HFF-Myc (cell line): ENCODE measurements at places on chromosomes 2 and 18.

- DNase-seq = no peak
These were observed 122.0 kb upstream of the MGAT5 start for GRCh38 chr2:134131681-134132489.

- no peak for DNase-seq
These were observed 320.5 kb downstream of the FSIP2 start for GRCh38 chr2:186059096-186059495.

- no peak for DNase-seq
These were observed 149.5 kb downstream of the CCBE1 start for GRCh38 chr18:59547581-59548182.

DNA sequence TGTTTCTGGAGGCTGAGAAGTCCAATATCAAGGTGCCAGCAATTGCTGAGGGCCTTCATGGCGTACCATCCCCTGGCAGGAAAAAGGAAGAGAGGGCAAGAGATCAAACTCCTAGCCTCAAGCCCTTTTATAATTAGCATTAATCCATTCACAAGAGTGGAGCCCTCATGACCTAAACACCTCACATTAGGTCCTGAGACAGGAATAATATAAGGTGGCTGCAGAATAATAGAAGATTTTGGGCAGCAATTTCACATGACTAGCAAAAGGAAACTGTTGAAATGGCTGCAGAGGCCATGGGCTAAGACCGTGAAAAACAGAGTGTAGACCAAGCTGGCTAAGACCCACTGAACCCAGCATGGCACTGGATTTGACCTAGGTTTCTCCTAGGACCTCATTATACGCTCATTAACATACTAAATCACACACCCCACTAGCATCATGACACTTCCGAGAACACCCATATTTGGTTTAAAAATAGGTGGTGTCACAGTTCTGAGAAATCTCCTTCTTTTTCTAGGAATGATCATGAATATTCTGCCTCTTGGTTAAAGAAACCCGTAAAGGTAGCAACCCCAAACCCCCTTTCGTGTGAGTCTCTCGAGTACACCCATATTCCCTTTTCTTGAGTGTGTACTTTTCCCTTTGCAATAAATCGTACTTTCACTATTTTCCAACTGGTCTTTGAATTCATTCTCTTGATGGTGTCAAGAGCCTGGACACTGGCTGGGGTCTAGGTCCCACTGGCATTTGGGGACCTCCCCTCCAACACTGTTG is 3.1 kb upstream of the MYCN start:
- no peak for DNase-seq

GRCh38 chr18:74290021-74290420 is 1.7 kb downstream of the CYB5A start:
- no peak for DNase-seq

GRCh38 chr2:232365621-232366321 is 12.8 kb upstream of the ALPP start:
- no peak for DNase-seq

GRCh38 chr2:99571021-99571420 is 81.2 kb upstream of the REV1 start:
- DNase-seq = no peak

DNA sequence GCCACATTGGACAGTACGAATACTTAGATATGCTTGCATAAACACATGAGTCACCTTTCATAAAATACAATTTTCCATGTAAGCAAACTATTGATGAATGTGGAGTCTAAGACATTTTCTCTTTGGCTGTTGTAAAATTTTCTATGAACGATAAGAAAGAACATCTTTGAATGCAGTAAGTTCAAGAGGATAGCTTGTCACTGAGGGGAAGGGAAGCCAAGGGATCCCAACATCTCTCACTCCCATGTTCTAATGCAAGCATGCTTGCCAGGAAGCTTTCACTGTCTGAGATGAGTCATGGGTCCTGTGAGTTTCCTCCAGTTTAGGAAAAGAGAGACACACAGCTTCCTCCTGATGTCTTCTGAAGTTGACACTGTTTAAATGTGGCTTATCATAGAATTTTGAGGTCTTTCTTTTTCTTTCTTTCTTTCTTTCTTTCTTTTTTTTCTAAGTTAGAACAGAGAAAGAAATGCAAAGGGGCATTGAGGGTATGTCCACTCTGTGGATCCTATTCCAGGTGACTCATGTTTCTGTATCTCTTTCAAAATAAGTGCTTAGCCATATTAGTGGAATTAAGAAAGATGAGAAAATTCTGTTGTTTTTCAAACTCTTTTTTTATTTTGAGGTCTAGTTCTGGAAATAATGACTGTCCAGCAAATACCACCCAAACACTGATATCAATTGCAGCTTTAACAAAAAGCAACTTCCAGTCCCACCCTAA is 146.6 kb downstream of the RDH14 start:
- no peak for DNase-seq

DNA sequence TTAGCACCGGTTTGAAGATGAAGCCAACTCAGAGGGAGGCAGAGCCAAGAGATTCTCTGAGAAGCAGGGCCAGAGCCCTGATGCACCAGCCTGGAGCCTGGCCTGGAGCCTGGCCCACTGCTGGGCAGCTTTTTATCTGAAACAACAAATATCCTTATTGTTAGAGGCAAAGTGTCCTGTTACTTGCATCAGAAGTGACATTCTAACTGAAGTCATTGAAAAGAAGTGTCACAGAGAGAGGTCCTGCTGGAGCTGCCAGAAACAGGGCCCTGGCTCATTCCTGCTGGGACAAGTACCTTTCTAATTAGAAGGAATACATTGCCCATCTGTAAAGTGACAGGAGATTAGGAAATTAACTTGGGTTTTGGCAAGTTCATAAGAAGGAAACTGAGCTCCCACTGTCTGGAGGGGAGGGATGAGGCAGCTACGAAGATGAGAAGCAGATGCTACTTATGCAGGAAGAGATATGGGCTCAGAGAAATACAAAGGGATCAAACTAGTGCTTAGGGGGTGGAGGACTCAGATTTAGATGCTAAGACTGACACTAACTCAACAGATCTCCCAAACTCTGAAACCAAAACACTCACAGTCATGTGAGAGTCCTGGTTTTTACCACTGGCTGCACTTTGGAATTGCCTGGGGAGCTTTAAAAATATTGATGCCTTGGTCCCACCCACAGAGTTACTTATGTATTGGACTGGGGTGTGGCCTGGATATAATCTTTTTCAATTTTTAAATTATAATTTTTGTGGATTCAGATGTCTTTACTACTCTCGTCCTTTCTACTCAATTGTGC is 11.0 kb upstream of the HK2 start:
- DNase-seq = no peak

GRCh38 chr18:76246590-76246989 is 248.5 kb downstream of the ZNF516 start:
- DNase-seq = no peak

- DNase-seq = no peak
These were observed 168.9 kb downstream of the UPP2 start for GRCh38 chr2:158270536-158270935.

DNA sequence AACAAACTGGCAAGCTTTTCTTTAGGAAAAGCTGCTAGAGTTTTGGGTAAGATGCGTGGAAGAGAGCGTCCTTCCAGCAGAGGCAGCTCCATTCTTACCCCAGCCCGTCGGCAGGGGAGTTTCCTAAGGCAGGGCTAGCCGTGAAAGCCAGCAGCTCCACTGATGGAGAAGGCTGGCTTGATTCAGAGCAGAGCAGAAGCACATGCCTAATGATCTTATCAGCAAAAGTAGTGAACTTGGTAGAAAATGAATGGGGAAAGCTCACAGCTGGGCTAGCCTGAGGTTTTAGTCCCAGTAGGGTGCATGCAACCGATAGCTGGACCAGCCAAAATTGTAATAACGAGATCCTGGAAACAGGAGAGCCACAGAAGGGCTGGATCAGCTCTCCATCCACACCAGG is 20.8 kb downstream of the LAMA1 start:
- DNase-seq = no peak

DNA sequence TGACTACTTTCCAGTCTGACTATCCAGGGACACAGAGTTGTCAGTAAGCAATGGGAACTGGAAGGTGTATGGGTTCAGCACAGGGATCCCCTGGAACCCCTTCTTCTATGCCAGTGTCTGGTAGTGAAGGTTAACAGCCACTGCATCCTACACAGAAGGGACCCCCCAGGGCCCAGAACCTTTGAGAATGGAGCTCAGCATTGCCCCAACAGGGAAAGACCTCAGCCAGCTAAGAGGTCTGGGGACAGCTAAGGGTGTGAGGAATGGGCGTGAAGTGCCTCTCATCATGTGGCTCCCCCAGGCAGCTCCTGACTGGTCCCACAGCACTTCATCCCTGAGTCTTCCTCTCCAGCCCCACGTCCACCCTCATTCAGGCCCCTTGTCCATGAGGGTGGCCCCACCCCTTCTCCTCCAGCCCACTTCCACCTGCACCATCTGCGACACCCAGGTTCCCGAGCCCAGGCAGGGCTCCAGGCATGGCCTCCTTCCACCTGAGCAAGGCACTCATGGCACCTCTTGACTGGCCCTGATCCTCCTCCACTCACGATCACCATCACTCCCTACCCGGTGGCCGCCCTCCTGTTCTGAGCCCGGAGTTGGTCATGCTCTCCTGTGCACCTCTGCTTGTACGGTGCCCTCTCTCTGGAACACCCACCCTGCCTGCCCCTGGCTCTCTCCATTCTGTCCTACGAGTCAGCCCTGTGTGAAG is 77.1 kb downstream of the SFXN5 start:
- no peak for DNase-seq

DNA sequence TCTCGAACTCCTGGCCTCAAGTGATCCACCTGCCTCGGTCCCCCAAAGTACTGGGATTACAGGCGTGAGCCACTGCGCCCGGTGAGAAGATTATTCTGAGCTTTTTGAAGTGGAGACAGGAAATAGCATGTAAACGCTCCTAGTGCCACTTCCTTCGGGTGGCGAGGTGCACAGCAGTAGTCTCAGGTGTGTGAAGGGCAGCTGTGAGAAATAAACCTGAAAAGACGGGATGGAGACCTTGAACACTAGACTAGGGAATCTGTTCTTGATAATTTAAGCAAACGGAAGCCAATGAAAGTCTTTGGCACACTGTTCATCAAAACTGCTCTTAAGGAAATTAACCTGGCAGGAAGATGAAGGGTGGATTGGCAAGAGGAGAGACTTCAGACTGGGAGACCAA is 439 bp upstream of the PLEKHH2 start:
- DNase-seq = no peak

- DNase-seq = no peak
These were observed 11.8 kb upstream of the DUSP2 start for GRCh38 chr2:96156926-96157648.

DNA sequence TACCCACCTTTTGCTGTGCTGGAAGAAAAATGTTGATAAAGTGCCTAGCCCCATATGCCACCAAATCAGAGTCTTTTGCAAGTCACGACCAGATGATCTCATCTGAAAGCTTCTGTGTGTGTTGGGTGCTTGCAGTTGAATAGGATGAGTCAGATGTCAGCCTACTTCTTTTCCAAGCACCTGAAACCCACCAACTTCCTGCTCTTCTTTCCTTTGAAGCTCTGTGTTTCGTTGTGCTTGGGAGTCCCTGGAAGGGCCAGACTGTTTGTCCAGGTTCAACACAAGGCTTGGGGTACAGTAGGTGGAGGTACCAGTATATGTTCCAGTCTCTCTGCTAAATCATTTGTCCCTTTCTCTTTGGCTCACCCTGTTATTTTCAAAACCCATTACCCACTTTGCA is 36.8 kb upstream of the LCLAT1 start:
- DNase-seq = no peak

- DNase-seq = no peak
These were observed 8.4 kb upstream of the ARID5A start for GRCh38 chr2:96528006-96528699.

DNA sequence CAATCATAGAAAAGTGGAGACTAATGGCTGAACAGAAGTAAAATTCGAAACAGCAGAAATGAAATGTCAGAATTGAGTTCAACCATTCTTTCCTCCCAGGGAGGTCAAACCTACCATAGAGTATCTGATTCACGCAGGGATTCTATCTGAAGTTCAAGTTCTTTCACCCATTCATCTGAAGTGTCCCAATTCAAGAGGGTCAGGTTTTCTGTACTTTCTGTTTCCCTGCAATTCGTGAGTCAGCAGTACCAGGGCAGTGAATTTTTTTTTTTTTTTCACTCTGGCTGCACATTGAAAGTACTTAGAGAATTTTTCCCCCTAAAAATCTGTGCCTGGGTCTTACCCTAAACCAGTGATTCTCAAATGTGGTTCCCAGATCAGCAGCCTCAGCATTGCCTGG is 40.9 kb upstream of the CCDC88A start:
- no peak for DNase-seq

- no peak for DNase-seq
These were observed 38.9 kb downstream of the SYT4 start for GRCh38 chr18:43238429-43238828.

DNA sequence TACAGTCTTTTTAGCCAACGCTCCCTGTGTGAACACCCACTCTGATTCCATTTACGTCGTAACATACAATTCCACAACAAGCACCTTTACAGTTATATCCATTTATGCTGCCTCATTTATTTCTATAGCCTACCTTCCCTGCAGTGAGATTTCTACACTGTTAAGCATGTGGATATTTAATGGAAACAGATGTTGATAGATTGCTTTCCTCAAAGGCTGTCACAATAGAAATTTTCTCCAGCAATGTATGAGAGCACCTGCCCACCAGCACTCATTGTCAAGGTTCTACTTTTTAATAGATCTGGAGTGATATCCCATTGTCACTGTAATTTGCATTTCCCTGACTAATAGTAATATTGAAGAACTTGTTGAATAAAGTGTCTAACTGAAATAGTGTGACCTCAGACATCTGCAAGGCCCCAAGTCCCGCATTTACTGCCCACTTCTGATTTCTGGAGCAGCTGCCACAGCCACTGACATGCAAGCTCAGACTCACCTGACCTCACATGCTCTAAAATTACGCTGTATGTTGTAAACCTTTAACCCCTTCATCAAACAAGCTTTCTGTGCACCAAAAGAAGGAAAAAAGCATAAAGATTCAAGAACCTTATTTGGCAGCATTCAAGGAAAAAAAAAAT is 295.1 kb downstream of the CNTNAP5 start:
- no peak for DNase-seq

GRCh38 chr2:236946871-236947270 is 138.8 kb upstream of the COPS8 start:
- no peak for DNase-seq

DNA sequence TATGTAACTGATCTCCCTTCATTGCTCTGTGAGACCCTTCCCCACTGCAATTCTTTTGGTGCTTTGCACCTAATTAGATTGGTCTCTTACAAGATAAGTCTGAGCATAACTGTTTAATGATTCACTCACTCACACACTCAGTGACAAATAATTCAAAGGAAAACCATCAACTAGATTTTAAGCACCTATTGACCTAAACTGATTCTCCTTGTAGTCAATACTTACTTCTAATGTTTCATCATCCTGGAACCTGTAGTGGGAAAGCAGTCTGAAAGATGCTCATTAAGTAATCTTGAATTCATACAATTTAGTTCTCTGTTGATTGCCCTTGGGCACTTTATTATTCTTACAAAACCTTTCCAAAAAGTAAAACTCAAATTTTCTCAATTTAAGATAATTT is 74.3 kb upstream of the COL5A2 start:
- no peak for DNase-seq

DNA sequence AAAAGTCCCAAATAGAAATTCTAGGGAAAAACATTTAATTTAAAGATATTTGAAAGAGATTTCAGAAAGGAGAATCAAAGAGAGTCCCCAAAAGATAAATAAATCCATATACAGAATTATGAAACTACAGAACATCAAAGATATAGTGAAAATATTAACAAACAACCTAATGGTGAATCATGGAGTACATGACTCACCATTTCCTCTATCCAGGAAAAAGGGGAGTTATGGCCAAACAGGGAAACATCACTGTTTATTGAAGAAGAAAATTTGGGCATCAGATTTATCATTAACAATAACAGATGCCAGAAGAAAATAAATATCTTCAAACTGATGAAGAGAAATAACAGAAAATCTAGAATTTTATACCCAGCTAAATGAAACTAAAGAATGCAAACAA is 448.3 kb downstream of the CDH2 start:
- no peak for DNase-seq
